ENCODE measurements at places on chromosomes 5 and 9. TPM values are rescaled to one million over a fixed set of nuclear protein-coding genes. Genes with fewer than 3 reads are reported as not detected.

The DPYSL3 gene
- polyA plus RNA-seq: 139 TPM

The MTX3 gene
- polyA plus RNA-seq: 10.1 TPM

The PLEKHG4B gene
- polyA plus RNA-seq: 0.37 TPM

The COL5A1 gene
- 73.3 TPM for polyA plus RNA-seq

The ADGRD2 gene
- not detected for polyA plus RNA-seq

The AGGF1 gene
- 13.4 TPM for polyA plus RNA-seq

The RNF20 gene
- polyA plus RNA-seq: 37.1 TPM

The ARL10 gene
- polyA plus RNA-seq: 5.4 TPM

The GNA14 gene
- 0.11 TPM for polyA plus RNA-seq

The CCL27 gene
- polyA plus RNA-seq: not detected

The CAMSAP1 gene
- polyA plus RNA-seq: 9.5 TPM

The FOXD4L3 gene
- polyA plus RNA-seq: not detected

The ELP1 gene
- 30.0 TPM for polyA plus RNA-seq

The CCNI2 gene
- not detected for polyA plus RNA-seq

The IL17B gene
- not detected for polyA plus RNA-seq

The IFNE gene
- polyA plus RNA-seq: 0.67 TPM

The SREK1IP1 gene
- polyA plus RNA-seq: 3.7 TPM

Data from AG04450 (cell line).